ENCODE measurements at places on chromosomes 4 and X.

DNA sequence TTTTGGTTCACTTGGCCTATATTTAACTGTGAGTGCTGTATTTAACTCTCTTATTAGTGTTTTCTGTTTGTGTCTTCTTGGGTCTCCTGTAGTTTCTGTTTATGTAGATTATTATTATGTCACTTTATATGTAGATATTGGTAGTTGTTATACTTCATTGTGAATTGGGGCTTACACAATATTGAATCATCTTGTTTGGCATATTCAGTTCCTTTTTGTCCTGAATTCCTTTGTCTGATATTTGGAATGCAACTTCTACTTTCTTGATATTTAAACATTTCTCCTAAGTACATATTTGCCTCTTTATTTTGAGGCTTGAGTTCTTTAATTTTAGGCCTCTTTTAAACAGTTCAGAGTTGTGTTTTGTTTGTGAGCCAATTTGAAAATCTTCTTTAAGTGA lies 544.8 kb upstream of the ADGRL3 start:
- DNase-seq = no peak

DNA sequence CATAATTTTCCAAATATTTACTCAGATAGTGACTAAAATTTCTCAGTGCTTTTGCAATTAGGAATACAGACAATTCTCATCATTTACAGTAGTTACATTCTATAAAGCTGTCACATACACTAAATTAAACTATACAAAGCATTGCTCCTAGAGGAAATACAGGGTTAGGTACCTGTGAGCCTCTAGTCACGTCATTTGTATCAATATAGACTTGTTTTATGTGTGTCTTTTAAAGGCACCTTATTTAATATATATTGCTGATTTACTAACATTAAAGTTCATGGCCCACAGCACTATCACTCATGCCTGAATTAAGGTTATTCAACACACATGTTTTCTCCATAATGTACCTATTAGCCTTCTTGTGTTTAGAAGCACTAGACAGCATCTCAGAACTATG lies 78.7 kb downstream of the PABPC4L start:
- no peak for DNase-seq

DNA sequence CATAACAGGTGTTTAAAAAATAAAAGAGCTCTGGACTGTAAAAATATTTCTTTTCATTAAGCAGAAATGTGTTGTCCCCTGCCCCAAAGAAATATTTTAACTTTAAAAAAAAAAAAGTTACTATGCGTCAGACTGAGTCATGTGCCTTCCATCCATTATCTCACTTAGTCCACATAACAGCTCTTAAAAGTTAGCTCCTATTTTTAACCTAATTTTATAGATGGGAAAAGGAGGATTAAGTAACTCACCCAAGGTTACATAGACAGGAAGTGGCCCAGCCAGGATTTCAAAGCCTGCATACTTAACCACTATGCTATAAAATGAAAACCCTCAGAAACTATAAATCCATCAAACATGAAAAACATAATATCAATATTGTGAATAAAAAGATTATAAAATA lies 97.7 kb downstream of the MANBA start:
- DNase-seq = no peak

DNA sequence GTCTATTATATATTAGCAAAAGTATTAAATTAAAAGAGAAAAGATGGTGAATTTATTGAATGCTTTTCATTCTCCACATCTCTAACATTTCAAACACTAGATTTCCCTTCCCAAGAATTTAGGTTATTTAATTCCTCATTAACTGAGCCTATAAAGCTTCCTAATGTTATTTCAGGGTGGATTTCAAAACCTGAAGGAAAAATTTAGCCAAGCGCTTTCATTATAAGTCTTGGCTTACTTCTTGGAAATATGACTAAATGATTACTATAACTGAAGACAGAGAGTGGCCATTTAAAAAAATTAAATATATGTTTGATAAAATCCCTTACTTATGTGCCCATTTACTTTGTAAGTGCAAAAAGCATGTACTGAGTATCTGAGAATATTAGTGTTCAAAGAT lies 141.8 kb upstream of the ARSJ start:
- DNase-seq = no peak

DNA sequence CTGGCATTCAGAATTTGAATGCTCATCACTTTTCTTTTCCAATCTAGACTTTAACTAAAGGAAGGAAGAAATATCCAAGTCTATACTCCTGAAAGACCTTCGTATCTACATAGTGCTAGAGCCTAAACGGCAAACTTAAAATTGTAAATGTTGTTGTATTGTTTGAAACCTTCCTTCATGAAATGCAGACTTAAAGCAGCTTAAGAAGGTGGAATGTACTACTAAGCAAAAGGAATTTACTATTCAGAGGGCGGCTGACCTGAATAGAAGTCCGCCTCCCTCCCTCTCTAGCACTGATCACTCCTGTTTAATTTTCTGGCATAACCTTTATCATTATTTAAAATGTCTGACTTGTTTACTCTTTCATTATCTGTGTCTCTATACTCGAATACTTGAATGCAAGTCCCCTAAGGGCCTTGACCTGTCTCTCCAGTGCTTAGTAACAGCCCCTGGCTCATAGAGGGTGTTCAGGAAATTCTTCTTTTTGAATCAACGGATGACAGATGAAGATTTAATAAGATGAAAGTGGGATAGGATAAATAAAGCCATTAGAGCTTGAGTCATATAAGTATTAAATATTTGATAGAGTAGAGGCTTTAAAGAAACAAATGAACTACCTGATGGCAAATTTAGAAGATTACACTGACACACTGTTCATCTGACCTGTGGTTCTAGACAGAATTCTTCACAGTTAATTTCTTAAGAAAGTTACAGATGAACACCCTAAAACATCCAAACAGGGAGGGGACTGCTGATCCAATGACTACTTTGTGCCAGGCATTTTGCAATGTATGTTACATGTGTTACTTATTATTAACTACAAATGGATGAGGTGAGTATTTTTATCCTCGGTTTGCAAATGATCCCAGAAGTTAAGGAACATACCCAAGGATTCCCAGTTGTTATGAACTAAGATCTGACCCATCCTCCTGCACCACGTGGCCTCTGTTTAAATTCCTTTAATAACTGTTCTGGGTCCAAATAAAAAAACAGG lies 20.2 kb upstream of the RBPJ start:
- DNase-seq = no peak

- DNase-seq = no peak
These were observed 165.3 kb upstream of the PPP1R2C start for GRCh38 chrX:42943051-42943974.

GRCh38 chrX:68719181-68719903 lies 71.9 kb downstream of the STARD8 start:
- no peak for DNase-seq

GRCh38 chr4:105460306-105460705 lies 13.6 kb downstream of the PPA2 start:
- no peak for DNase-seq

DNA sequence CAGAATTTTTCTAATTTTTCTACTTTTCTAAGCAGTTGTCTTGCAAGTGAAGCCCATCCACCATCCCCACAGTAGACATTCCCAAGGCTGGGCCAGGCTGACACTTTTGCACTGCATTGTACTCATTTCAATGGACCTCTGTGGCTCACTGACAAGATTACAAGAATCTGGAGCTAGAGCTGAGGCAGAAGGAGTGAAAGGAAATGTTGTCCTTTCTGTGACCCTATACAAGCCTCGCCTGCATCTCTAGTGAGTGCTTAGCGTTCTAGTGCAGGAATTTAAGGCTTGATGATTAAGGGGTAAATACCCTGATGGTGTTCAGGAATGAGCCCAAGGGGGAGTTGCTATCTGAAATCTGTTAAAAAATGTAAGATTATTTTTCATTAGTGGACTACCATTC lies 6.3 kb downstream of the MAGED1 start:
- DNase-seq = no peak

GRCh38 chr4:187286525-187286924 lies 562.9 kb upstream of the FAT1 start:
- DNase-seq = no peak

All from NCI-H1092 treated with DMSO at 0.1 percent for 48 hours (cell line).